ENCODE measurements at places on chromosomes 7 and 10. TPM values are rescaled to one million over a fixed set of nuclear protein-coding genes. Genes with fewer than 3 reads are reported as not detected.

DNA sequence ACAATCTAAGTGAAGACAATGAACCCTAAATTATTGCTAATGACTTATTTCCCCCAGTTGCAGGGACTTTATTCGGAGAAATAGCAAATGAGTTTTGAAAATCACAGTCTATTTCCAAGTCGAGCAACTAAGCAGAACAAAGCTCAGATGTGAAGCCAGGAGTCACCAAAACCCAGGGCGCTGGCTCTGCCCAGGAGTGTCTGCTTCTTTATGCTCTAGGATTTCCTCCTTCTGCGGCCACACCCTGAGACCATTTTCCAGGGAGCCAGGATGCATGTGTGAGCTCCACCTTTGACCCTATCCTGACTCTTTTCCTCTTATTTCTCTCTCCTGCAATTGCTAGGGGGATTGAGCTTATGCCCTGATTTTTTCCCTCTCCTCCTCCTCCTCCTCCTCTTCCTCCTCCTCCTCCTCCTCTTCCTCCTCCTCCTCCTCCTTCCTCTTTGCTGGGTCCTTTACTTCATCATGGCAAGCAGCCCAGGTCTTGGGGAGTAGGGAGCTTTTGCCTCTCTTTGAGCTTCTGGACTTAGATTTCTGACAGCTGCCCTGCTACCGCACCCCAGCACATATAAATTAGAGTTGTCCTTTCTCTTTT lies 234.4 kb downstream of the ARL4A start:
- H3K4me3 ChIP-seq: no peak overlapping the region
- no peaks in the 10 kb centered on the region for H3K27me3 ChIP-seq
- H3K36me3 ChIP-seq: no peaks in the 10 kb centered on the region
- peaks cover 5% of the 10 kb centered on the region for H3K4me1 ChIP-seq

DNA sequence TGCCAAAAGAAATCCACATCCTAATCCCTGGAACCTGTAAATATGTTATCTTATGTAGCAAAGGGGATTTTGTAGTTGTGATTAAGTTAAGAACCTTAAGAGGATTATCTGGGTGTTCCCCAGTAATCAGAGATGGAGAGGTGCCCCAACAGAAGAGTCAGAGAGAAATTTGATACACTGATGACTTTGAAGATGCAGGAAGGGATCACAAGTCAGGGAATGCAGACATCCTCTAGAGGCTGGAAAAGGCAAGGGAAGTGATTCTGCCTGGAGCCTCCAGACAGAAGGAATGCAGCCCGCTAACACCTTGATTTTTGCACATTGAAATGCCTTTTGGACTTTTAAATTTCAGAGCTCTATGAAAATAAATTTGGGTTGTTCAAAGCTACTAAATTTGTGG lies 531.7 kb downstream of the DNAJB9 start:
- no peak overlapping the region for H3K27ac ChIP-seq
- H3K4me3 ChIP-seq: no peak overlapping the region
- no peak for DNase-seq
- no peaks in the 10 kb centered on the region for H3K27me3 ChIP-seq

- no peaks in the 10 kb centered on the region for H3K27me3 ChIP-seq
- H3K4me3 ChIP-seq: no peak overlapping the region
- H3K27ac ChIP-seq: no peak overlapping the region
Measured at GRCh38 chr10:87657371-87657770, 2.3 kb upstream of the PAPSS2 start.

GRCh38 chr10:244227-244626 lies 109.0 kb downstream of the ZMYND11 start:
- DNase-seq: no peak
- H3K27ac ChIP-seq: no peak overlapping the region
- H3K27me3 ChIP-seq: no peaks in the 10 kb centered on the region
- H3K36me3 ChIP-seq: peaks cover 88% of the 10 kb centered on the region
- no peaks in the 10 kb centered on the region for H3K4me1 ChIP-seq
- H3K4me3 ChIP-seq: no peak overlapping the region

Gene GHRHR
- not detected for polyA plus RNA-seq

GRCh38 chr10:122085423-122085911 lies 96.5 kb downstream of the TACC2 start:
- no peak overlapping the region for H3K4me3 ChIP-seq
- peaks cover 9% of the 10 kb centered on the region for H3K4me1 ChIP-seq
- no peaks in the 10 kb centered on the region for H3K36me3 ChIP-seq
- no peak for DNase-seq
- H3K27me3 ChIP-seq: no peaks in the 10 kb centered on the region

DNA sequence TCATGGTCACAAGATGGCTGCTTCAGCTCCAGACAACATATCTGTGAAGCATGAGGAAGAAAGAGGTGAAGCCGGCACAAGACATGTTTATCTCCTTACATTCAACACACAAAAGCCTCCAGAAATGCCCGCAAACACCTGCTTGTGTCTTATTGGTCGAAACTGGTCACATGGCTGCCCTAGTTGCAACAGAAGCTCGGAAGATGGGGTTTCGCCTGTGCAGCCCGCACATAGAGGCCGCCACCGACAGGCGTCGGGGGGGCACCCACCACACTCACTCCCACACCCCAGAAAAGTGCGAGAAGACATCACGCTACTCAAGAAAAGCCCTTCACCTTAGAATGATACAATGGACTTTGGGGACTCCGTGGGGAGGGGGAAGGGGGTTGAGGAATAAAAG lies 63.0 kb upstream of the MGMT start:
- no peak overlapping the region for H3K27ac ChIP-seq
- no peaks in the 10 kb centered on the region for H3K36me3 ChIP-seq
- no peak for DNase-seq
- H3K4me3 ChIP-seq: no peak overlapping the region
- H3K4me1 ChIP-seq: no peaks in the 10 kb centered on the region
- no peaks in the 10 kb centered on the region for H3K27me3 ChIP-seq

GRCh38 chr10:22515009-22515408 lies 169.7 kb downstream of the SPAG6 start:
- no peaks in the 10 kb centered on the region for H3K36me3 ChIP-seq
- no peak overlapping the region for H3K27ac ChIP-seq
- no peak overlapping the region for H3K4me3 ChIP-seq
- DNase-seq: no peak

GRCh38 chr10:46282842-46283574 lies 3.8 kb upstream of the ANTXRL start:
- DNase-seq: peak; percentile 80
- peak overlapping the region; percentile 50 for H3K4me3 ChIP-seq
- peaks cover 35% of the 10 kb centered on the region for H3K4me1 ChIP-seq
- H3K27ac ChIP-seq: no peak overlapping the region

Gene RADIL
- 2.4 TPM for polyA plus RNA-seq

DNA sequence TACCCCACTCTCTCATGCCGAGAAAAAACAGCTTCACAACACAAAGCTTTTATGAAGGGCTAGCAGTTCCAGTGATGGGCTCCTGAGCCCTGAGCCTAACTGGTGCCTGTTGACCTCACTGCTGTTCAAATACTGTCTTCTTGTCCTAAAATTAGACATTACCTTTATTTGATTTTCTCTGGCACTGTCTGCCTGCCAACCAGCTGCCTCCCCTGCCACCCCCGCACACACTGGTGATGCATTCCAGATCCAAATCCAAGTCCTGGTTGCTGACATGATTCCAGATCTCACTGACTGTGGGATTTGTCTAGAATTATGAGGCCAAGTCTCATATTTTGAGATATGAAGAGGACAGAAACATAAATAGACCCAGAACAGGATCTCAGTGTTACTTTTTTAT lies 816.2 kb downstream of the NRG3 start:
- H3K4me1 ChIP-seq: no peaks in the 10 kb centered on the region
- no peak overlapping the region for H3K27ac ChIP-seq
- no peaks in the 10 kb centered on the region for H3K36me3 ChIP-seq
- H3K27me3 ChIP-seq: no peaks in the 10 kb centered on the region
- DNase-seq: no peak

Gene DPYSL4
- 0.68 TPM for polyA plus RNA-seq
